ENCODE measurements at places on chromosomes 3 and 15. TPM values are rescaled to one million over a fixed set of nuclear protein-coding genes. Genes with fewer than 3 reads are reported as not detected.
A peak's percentile ranks its signal among the peaks of the same experiment; 100 is the strongest.

- no peak overlapping the region for H3K27ac ChIP-seq
- no peaks in the 10 kb centered on the region for H3K4me1 ChIP-seq
- no peak overlapping the region for H3K4me3 ChIP-seq
- no peaks in the 10 kb centered on the region for H3K27me3 ChIP-seq
- no peak for DNase-seq
Observed at GRCh38 chr3:1960506-1960905, 138.2 kb upstream of the CNTN4 start.

GRCh38 chr3:189947948-189948723 lies 172.6 kb downstream of the P3H2 start:
- peak overlapping the region; percentile 63 for H3K4me3 ChIP-seq
- DNase-seq = peak; percentile 20
- H3K27ac ChIP-seq = peak overlapping the region; percentile 59

GRCh38 chr15:74723754-74724334 lies 1.5 kb downstream of the CYP1A1 start:
- H3K4me3 ChIP-seq = no peak overlapping the region
- no peak overlapping the region for H3K27ac ChIP-seq

GRCh38 chr15:83039206-83039605 lies 27.8 kb upstream of the C15orf40 start:
- H3K4me3 ChIP-seq = no peak overlapping the region
- no peak for DNase-seq
- peak overlapping the region; percentile 94 for H3K27ac ChIP-seq
- no peaks in the 10 kb centered on the region for H3K27me3 ChIP-seq
- H3K36me3 ChIP-seq = peaks cover 70% of the 10 kb centered on the region

GRCh38 chr3:141401095-141401494 lies 32.8 kb downstream of the ZBTB38 start:
- peak overlapping the region; percentile 66 for H3K4me3 ChIP-seq
- no peak for DNase-seq
- H3K27me3 ChIP-seq = no peaks in the 10 kb centered on the region
- H3K36me3 ChIP-seq = peaks cover 20% of the 10 kb centered on the region

- H3K4me1 ChIP-seq = peaks cover 62% of the 10 kb centered on the region
- H3K4me3 ChIP-seq = peak overlapping the region; percentile 37
- H3K27ac ChIP-seq = peak overlapping the region; percentile 62
Observed at GRCh38 chr15:65827065-65827464, 35.0 kb upstream of the DENND4A start.

- peaks cover 47% of the 10 kb centered on the region for H3K27me3 ChIP-seq
- peaks cover 5% of the 10 kb centered on the region for H3K36me3 ChIP-seq
- H3K4me3 ChIP-seq = no peak overlapping the region
- no peak overlapping the region for H3K27ac ChIP-seq
- DNase-seq = no peak
Observed at GRCh38 chr3:129603991-129604749, 2.3 kb downstream of the PLXND1 start.

- peaks cover 16% of the 10 kb centered on the region for H3K36me3 ChIP-seq
- peaks cover 60% of the 10 kb centered on the region for H3K4me1 ChIP-seq
- H3K4me3 ChIP-seq = peak overlapping the region; percentile 90
- peak overlapping the region; percentile 83 for H3K27ac ChIP-seq
Observed at GRCh38 chr3:184336547-184337398, 627 bp upstream of the FAM131A start.

GRCh38 chr15:35750051-35750450 lies 204.1 kb upstream of the DPH6 start:
- no peaks in the 10 kb centered on the region for H3K36me3 ChIP-seq
- no peak overlapping the region for H3K27ac ChIP-seq
- DNase-seq = no peak
- H3K4me1 ChIP-seq = no peaks in the 10 kb centered on the region

DNA sequence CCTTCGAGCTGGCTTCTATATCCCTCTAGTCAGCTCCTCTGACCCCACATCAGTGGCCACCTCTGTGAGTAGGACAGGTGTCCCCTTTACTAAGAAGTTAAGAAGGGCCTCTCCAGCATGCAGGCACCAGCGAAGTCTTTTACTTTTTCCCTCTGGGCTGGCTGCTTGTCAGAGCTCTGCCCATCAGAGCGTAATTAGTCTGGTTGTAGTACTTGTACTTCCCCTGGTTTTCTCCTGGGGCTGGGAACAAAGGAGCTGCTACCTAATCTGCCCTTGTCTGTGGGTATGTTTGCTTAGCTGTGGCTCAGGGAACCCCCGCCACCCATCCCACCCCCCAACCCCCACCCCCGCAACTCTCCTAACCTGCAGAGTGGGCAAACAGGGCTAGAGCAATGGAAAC lies 27.4 kb upstream of the ALPK3 start:
- H3K4me1 ChIP-seq = peaks cover 23% of the 10 kb centered on the region
- H3K27me3 ChIP-seq = no peaks in the 10 kb centered on the region
- no peak overlapping the region for H3K27ac ChIP-seq
- no peak overlapping the region for H3K4me3 ChIP-seq

DNA sequence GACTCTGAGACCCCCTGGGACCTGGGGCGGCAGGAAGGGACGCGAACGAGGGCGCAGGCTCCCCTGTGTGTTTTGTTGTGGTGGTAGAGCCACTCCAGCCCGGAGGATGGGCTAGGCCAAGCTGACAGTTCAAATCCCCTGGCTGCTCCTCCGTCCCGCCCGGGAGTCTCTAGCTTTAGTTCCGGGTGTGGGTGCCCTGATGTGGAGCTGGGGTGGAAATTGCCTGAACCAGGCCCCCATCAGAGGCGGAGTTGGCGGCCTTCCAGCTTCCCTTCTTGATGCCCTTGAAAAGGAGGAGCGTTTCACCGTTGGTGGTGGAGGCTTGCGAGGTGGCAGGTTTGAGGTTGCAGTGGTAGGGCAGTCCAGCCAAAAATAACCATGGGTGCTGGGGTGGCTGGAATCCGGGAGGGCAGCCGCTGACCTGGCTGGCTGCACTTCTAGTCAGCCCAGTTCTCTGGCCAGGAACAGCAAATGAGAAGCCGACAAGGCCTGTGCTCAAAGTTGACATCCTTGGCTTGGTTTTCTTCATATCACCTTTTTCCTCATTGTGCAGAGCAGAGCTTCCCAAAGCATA lies 817 bp downstream of the CLK3 start:
- DNase-seq = peak; percentile 63
- no peaks in the 10 kb centered on the region for H3K27me3 ChIP-seq
- H3K4me1 ChIP-seq = peaks cover 58% of the 10 kb centered on the region
- H3K4me3 ChIP-seq = peak overlapping the region; percentile 94
- peak overlapping the region; percentile 99 for H3K27ac ChIP-seq
- peaks cover 2% of the 10 kb centered on the region for H3K36me3 ChIP-seq

GRCh38 chr3:66406163-66406562 lies 94.7 kb downstream of the LRIG1 start:
- H3K27ac ChIP-seq = no peak overlapping the region

DNA sequence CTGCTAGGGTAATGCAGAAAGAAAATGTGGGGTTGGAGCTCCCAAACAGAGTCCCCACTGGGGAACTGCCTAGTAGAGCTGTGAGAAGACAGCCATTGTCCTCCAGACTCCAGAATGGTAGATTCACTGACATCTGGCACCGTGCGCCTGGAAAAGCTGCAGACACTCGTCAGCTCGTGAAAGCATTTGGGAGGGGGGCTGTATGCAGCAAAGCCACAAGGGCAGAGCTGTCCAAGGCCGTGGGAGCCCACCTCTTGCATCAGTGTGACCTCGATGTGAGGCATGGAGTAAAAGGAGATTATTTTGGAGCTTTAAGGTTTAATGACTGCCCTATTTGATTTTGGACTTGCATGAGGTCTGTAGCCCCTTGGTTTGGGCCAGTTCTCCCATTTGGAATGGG lies 242.9 kb downstream of the VGLL3 start:
- H3K4me1 ChIP-seq = no peaks in the 10 kb centered on the region
- H3K4me3 ChIP-seq = no peak overlapping the region
- no peak for DNase-seq
- no peaks in the 10 kb centered on the region for H3K36me3 ChIP-seq
- H3K27ac ChIP-seq = no peak overlapping the region
- no peaks in the 10 kb centered on the region for H3K27me3 ChIP-seq

GRCh38 chr3:53402326-53402725 lies 55.0 kb upstream of the DCP1A start:
- H3K27me3 ChIP-seq = peaks cover 49% of the 10 kb centered on the region
- no peak overlapping the region for H3K4me3 ChIP-seq
- DNase-seq = no peak

DNA sequence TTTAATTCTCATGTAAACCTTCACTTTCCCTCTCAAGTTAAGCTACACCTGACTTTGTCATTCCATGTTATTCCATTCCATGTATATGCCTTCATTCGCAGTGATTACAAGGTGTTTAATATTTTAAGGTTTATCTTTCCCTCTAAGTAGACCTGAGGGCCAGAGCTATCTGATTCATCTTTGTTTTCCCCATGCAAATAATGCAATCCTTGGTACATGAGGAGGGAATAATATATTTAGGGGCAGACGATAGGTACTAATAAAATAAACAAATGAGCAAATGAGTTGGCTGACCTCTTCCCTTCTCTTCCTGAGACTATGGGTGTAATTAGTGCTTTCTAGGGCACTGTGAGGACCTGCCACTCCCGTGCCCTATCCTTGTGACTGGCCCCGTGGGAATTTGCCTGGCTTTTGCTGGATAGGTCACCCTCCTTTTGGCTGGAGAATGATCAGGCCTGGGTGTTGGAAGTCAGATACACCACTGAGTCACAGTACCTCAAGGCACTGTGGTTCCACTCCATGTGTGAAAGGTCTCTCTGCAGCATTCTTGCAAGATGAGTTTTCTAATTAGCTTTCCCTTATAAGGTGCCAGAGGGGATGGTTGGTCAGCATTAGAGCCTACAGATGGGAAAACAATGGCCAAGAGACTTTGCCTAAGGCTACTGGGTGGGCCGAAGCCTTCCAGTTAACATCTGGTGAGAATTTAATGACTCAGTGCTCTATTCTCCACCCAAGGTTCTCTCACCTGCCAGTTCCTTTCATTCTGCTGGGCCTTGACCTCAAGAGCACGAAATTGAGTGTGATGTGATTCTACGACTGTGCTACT lies 183.2 kb downstream of the P3H2 start:
- no peak overlapping the region for H3K4me3 ChIP-seq
- H3K27ac ChIP-seq = no peak overlapping the region
- no peaks in the 10 kb centered on the region for H3K4me1 ChIP-seq
- H3K36me3 ChIP-seq = peaks cover 1% of the 10 kb centered on the region
- DNase-seq = no peak
- H3K27me3 ChIP-seq = no peaks in the 10 kb centered on the region

DNA sequence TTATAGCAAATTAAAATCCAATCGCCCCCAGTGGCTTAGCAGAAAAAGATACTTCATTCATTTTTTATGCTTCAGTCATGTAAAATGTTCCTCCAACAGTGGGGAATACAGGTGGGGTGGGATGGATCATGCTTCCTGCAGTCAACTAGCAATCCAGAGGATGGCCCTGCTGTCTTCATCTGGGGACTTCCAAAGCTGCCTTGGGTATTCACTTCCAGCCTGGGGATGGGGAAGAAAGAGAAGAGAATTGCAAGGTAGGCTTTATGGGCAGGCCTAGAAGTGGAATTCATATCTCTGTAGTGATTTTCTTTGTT lies 354.8 kb upstream of the SLCO3A1 start:
- H3K27ac ChIP-seq = no peak overlapping the region
- DNase-seq = no peak
- H3K27me3 ChIP-seq = no peaks in the 10 kb centered on the region
- H3K4me3 ChIP-seq = no peak overlapping the region

- no peak overlapping the region for H3K27ac ChIP-seq
- H3K4me3 ChIP-seq = no peak overlapping the region
- H3K36me3 ChIP-seq = no peaks in the 10 kb centered on the region
- H3K27me3 ChIP-seq = peaks cover 43% of the 10 kb centered on the region
Observed at GRCh38 chr3:132730891-132731580, 8.8 kb upstream of the NPHP3 start.

- DNase-seq = no peak
- peaks cover 7% of the 10 kb centered on the region for H3K4me1 ChIP-seq
- H3K27ac ChIP-seq = no peak overlapping the region
- no peaks in the 10 kb centered on the region for H3K27me3 ChIP-seq
Observed at GRCh38 chr15:84908564-84908963, 24.1 kb downstream of the SLC28A1 start.

GRCh38 chr3:135041601-135042000 lies 246.5 kb downstream of the EPHB1 start:
- no peak for DNase-seq
- H3K4me1 ChIP-seq = no peaks in the 10 kb centered on the region
- no peaks in the 10 kb centered on the region for H3K27me3 ChIP-seq
- H3K27ac ChIP-seq = no peak overlapping the region
- no peak overlapping the region for H3K4me3 ChIP-seq
- H3K36me3 ChIP-seq = no peaks in the 10 kb centered on the region

DNA sequence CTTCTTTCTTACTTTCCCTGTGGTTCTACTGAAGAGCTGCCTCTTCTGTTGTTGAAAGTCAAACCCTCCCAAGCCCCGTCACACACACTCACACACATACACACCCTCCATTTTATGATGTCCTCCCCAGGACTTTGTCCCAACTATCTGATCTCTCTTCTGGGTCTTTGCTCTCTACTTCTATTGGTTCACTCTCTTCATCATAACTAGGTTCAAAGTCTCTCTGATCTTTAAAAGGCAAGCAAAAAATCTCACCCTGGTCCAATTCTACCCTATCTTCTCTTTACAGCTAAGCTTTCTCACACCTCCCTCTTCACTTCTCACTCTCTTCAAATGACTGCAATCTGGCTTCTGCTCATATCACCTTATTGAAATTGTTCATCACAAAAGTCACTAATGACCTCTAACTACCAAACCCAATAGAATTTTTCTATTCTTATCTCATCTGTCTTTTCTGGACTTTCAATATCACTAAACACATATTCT lies 34.8 kb downstream of the LRRFIP2 start:
- no peak for DNase-seq
- H3K36me3 ChIP-seq = peaks cover 1% of the 10 kb centered on the region
- H3K27me3 ChIP-seq = no peaks in the 10 kb centered on the region
- no peak overlapping the region for H3K4me3 ChIP-seq
- H3K27ac ChIP-seq = no peak overlapping the region

DNA sequence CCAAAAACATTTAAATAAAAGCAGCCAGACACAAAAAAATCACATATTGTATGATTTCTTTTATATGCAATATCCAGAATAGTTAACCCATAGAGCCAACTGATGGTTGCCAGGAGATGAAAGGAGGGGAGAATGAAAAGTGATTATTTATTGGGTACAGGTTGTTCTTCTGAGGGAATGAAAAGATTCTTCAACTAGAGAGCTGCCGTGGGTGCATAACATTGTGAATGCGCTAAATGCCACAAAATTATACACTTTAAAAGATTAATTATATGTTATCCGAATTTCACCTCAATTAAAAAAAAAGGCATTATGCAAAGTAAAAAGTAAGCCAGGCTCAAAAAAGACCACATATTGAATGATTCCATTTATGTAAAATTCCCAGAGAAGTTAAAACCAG lies 36.1 kb downstream of the PRKAR2A start:
- no peaks in the 10 kb centered on the region for H3K27me3 ChIP-seq
- H3K36me3 ChIP-seq = no peaks in the 10 kb centered on the region
- peak overlapping the region; percentile 93 for H3K27ac ChIP-seq
- peaks cover 34% of the 10 kb centered on the region for H3K4me1 ChIP-seq
- peak overlapping the region; percentile 58 for H3K4me3 ChIP-seq

Gene PP2D1
- not detected for total RNA-seq

Gene ATP13A5
- total RNA-seq = not detected

Gene GABRR3
- total RNA-seq = not detected

Gene FGD5
- not detected for total RNA-seq

Gene SPINK8
- not detected for total RNA-seq

Gene AMOTL2
- total RNA-seq = not detected

Gene ARGFX
- not detected for total RNA-seq

Measured in activated T-cell treated with anti-CD3 and anti-CD28 coated beads, Interleukin-2, amount 50 U/mL, for 72 hours (primary cell).